ENCODE measurements at places on chromosomes 7 and 10.
A peak's percentile ranks its signal among the peaks of the same experiment; 100 is the strongest.

DNA sequence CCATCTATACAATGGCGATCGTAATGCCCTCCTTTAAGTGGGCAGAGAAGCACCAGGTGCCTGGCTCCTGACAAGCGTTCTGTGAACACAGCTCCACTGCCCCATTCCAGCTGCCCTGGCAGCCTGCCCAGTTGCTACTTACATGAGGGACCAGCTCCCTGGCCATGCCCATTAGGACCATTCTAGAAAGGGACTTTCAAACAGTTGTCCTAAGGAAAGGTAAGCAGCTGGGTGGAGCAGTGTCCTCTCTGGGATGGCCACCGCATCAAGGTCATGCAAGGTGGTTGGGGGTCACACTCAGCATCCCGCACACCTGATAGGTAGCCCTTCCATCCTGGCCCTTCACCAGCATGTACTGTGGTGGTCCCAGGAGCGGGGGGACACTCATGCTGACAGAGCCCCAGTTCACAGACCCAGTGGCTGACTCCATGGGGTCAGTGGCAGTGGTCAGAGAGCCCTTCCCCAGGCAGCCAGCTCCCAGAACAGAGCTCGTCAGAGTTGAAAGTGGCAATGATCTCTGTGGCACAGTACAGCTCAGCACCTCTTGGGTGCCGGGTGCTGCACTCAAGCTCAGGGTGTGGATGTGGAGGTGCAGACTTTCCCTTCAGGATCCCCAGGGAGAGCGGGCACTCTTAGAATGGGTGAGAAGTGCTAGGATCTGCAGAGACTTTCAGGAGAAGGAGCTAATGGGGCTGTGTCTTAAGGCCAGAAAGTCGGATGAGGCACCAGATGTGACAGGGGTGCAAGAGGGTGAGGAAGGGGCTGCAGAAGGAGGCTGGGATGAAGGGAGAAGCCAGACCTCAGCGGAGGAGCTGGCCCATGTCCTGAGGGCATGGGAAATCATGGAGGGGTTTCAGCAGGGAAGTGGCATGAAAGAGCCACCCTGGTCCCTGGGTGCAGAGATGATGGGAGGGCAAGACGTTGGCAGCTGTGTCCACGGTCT lies 10.9 kb downstream of the MMRN2 start:
- DNase-seq: no peak

DNA sequence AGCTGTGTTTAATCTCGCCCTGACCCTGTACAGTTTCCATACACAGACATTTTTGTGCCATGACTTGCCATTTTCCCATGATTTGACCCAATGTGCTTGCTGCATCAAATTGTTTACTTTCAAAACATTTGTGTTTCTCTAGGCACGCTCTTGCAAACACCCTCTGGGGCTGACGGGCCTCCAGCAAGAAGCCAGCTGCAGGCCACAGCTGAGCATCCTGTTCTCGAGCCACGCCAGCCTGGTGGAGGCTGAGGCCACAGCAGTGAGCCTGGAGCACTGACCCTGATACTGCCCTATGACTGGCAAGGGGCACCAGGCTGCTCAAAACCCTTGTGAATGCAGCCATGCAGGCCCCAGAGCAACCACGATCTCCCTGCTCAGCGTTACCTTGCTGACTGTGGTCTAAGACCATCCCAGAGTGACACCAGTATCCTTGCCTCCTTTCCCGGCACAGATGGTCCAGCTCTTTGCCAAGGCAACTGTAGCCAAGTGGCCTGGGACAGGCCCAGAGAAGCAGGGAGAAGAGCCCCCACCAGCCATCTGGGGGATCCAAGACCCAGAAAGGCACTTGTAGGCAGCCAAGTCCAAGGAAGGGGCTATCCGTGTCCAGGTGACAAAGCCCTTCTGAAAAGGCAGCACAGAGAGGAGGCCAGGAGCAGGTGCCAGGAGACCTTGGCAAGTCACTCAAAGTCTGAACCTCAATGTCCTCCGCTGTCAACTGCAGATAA lies 78.5 kb downstream of the OAT start:
- peak; percentile 93 for DNase-seq

GRCh38 chr10:117537436-117537903 lies 5.1 kb upstream of the EMX2 start:
- DNase-seq: no peak

GRCh38 chr10:13904064-13904463 lies 317.3 kb downstream of the PRPF18 start:
- DNase-seq: no peak

DNA sequence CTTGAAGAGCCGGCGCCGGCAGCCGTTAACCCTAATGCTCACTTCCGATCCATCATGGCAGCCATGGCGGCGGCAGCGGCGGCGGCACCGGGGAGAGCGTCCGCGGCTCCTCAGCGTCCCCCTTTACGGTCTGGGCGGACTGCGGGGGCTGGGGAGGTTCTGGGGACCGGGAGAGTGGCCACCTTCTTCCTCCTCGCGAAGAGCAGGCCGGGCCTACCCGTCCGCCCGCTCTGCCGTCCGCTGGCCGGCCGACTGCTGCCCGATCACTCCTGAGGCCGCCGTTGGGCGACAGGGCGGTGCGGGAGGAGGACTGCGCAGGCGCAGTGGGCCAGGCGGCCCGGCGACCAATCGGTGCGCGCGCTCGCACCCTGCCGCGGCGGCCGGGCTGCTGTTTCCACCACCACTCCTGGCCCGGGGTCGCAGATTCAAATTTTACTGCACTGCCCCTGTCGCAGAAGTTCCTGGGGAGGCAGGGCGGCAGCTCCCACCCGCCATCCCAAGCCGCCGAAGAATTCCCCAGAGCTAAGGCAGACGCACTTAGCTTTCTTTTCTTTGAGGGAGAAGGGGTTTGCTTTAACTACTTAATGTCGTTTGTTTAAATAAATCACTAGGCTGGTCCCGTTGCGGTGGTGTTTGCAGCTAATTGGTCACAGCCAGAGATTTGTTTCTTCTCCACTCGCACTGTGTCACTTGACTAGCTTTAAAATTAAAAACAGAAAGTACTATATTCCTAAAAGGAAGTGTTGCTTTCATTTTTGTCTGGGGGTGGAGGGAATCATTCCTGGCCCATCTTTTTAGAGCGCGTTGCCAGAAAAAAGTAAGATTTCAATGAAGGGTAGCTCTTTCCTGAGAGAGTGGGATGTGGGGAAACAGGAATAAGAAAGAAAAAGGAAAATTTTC lies at the start of gene KIF5B:
Gene KIF5B, minus strand, starts transcription at position 290 of the 900 bp plus-strand sequence. CDS start 452 bp downstream, outside the sequence.
- DNase-seq: no peak

GRCh38 chr7:6448943-6449543 lies 1.3 kb upstream of the DAGLB start:
- no peak for DNase-seq
